Cardiac fibroblast (primary cell): ENCODE measurements at places on chromosomes 16 and 17.
A peak's percentile ranks its signal among the peaks of the same experiment; 100 is the strongest.

GRCh38 chr16:11487289-11487688 is 99.4 kb downstream of the LITAF start:
- no peak for DNase-seq

DNA sequence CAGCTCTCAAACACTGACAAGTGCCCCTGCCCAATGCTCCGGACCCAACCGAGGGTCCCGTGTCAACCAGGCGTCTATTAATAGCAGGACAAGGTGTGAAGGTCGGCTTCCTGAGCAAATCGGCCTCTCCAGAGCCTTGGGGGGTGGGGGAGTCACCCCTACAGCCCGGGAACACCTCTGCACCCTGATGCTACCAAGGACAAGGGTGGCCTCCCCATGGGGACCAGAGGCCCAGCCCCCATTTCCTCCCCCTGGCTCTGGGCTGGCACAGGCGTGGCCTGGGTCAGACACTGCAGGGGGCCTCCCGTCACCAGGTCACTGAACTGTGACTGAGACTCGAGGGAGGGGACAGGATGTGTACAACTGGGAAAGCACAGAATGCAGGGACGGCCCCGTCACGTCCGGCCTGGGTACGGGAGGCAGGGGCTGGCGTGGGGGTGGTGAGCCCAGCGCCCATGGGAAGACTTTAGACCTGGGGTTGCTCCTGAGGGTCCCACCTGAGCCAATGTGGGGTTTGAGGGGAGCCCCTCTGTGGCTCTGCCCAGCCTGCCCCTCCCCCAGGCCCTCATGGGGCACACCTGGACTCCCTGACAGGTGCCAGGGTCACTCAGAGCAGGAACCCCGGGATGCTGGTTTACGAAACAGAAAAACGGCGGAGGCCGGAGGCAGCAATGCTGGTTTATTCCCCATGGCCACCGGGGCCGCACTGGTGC is 579 bp upstream of the CYBA start:
- no peak for DNase-seq

DNA sequence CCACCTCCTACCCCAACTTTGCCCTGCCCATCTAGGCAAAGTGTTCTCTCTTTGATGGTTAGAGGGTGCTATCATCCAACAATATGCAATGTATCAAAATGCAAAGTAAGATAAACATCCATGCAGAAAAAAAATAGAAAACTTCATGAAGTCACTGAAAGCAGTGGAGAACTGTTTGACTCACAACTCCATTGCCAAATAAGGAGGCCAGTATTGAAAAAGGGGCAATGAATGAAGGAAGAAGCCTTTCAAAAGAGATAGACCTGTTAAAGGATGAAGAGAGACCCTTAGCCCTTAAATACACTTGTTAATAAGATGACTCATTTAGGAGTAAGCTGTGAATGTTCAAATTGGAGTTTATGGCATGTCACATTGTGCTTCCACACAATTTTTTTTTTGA is 13.0 kb downstream of the FA2H start:
- no peak for DNase-seq

- no peak for DNase-seq
These were observed 6.0 kb downstream of the SLC7A6 start for GRCh38 chr16:68270353-68270752.

DNA sequence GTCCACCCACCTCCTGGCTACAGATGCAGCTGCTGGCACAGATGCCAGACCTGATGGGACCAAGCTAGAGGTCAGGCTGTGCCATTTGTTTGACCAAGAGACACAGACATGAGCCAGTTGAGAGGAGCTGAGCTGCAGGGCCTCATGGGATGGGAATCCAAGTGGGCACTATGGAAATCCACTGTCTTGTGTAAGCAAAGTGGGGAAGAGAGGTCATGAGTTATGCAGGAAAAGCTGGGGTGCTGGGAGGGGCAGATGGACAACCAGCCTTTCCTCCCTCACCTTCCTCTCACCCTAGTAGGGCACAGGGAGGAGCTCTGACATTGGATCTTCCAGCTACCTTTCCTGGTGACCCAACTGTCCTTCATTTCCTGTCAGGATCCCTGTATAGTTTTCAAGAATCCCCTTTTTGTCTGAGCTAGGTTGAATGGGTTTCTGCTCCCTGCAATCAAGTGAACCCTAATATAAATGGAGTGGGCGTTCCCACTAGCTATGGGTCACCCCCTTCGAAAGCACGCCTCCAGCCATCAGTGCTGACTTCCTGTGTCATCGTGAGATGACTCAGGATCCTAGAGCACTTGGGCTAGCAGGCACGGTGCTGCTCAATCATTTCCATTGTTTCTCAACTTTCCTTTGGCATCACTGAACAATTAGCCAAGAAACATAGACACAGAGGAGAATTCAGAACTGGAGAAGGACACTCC is 13.6 kb downstream of the ATPAF2 start:
- DNase-seq, result peak; percentile 74

DNA sequence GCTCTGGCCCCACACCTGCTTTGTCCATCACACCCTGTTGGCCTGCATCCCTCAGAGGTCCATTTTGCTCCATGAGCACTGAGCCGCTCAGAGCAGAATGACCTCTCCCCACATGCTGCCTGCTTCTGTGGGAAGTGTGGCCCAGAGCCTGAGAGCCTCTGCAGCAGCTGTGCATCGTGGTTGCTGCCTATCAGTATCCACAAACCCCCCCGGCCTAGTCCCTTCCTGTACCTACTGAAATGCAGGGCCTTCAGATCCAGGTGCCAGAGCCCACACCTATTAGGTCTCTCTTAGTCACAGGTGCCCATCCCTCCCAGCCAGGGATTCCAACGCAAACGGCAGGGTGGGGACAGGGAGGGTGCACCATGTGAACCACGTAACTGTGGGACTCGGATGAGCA is 16.6 kb upstream of the TRPV3 start:
- no peak for DNase-seq

GRCh38 chr17:22669721-22670120 is 977.4 kb downstream of the KCNJ18 start:
- peak; percentile 1 for DNase-seq

GRCh38 chr17:42189651-42189965 is 4.4 kb upstream of the HCRT start:
- no peak for DNase-seq

DNA sequence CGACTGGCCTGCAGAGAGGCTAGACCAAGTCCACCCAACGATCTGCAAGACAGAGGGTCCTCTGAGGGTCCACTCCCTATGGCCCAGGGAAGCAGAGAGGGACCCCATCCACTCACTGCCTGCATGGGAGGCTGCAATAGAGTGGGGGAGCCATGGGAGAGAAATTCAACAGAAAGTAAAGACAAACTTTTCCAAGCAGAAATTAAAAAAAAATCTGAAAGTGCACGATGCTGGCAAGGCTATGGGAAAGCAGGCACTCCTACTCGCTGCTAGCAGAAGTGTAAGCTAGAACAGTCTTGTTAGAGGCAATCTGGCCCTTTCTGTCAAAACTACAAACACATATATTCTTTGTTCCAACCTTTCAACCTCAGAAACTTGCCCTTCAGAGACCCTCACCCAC is 85.4 kb downstream of the GAS7 start:
- DNase-seq, result no peak

DNA sequence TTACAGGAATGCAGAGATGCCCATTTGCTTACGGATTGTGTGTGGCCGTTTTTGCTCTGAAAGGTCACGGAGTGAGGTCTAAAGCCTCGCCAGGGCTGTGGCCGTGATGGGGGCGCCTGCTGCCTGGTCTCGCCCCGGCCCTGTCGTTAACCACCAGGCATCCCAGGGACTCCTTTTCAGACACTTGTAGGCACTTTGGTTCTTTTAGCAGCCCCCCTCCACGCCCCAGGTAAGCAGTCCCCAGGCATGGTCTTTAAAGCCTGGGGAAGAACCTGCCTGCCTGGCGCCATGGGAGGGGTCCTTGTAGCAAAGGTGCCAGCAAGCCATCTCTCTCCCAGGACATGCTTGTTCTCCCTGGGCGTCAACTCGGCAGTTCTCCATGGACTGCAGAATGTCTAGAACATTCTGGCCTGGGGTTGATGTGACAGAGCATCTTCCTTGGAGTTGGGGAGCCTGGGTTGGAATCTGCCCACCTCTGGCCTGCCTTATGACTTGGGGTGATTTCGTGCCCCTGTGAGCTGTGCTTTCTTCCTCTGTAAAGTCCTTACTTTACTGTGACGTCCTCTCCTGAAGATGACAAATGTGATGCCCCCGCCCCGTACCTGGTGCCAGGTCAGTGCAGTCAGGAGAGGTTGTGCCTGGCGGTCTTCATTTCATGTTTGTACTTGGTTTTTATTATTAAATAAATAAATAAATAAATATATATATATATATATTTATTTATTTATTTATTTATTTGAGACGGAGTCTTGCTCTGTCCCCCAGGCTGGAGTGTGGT is 5.4 kb downstream of the KCTD5 start:
- no peak for DNase-seq

DNA sequence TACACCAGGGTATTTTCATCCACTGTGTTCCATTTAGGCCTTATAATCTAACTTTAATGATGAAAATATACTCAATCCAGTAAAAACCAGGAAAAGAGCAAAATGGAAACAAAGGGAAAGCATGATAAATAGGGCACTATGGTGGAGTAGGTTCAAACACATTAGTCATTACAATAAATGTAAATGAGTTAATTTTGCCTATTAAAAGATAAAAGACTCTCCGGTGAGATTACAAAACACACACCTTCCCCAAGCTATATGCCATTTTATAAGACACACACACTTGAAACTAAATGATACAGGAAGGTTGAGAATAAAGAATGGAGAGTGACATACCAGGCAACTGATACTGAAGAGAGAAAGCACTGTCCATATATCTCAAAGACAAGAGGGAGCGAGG is 10.0 kb downstream of the PPL start:
- DNase-seq, result no peak

DNA sequence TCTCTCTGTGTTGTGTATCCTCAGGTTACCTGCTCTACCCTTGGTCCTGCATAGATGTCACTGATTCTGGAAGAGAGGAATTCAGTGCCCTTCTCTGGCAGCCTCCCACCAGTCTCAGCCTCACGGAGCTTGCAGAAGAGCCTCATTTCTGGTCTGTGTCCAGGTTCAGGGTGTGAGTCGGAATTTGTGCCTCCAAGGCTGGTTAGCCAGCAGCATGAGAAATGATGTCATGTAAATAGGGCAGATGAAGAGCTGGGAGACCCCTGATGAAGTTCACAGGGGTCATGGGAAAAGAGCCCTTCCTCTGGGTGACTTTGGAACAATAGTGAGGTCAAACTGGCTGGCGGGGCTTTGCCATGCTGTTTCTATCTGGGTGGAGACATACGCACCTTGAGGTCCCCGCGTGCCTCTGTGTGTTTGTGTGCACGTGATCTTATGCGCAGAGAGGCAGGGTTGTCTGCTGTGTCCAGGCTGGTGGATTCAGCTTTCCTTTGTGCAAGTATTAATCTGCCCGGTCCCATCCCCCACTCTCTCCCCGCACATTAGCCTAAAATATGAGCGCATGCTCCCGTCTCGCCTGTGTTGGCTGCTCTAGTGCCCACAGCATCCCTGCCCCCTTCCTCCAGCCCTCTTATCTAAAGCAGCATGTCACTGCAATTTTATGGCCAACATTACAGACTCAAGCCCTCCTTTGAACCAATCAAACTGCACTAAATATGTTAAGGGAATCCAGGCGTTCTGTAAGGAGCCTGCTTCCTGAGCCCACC is 256.3 kb upstream of the ZFHX3 start:
- no peak for DNase-seq

- peak; percentile 37 for DNase-seq
These were observed 23.7 kb upstream of the BCO1 start for GRCh38 chr16:81214745-81215166.

GRCh38 chr16:72112906-72113615 is 19.4 kb downstream of the DHX38 start:
- no peak for DNase-seq

GRCh38 chr17:32015245-32016013 is 8.2 kb downstream of the LRRC37B start:
- no peak for DNase-seq

DNA sequence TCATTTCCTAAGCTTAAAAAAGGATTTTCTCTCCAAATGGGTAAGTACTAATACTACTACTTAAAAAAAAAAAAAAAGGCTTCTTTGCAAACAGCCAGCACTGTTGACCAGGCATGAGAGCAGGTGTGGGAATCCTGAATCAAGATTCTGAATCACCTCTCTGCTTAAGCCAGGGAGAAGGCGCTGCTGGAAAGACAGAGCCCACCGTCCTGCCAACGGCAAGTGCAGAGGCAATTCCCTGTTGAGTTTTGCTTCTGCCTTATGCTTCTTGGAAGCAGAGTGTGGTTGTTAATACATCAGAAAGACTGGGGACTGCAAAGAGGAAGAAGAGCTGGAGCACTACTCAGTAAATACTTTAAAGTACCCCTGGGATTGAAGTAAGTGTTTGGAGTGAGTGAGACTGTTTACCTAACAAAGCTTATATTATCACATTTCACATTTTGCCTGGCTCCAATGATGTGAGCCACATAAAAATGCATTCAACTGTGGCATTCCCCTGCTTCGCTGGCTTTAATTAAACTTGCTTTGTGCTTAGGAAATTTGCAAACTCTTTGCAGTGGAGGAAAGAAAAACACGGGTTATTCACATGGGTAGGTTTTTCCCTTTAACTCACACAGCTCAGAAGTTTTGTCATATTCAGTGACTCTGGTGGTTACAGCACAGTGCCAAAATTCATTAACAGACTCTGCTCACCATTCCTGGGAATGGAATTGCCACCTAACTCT is 86.0 kb upstream of the KIF2B start:
- DNase-seq, result no peak

- peak; percentile 79 for DNase-seq
These were observed 295.3 kb upstream of the PMFBP1 start for GRCh38 chr16:72467157-72467759.

GRCh38 chr17:57032343-57032742 is 52.7 kb upstream of the AKAP1 start:
- DNase-seq, result no peak

GRCh38 chr16:23365602-23366240 is 63.6 kb downstream of the SCNN1B start:
- no peak for DNase-seq

- DNase-seq, result no peak
These were observed 1.6 kb downstream of the SPIRE2 start for GRCh38 chr16:89829630-89830437.

DNA sequence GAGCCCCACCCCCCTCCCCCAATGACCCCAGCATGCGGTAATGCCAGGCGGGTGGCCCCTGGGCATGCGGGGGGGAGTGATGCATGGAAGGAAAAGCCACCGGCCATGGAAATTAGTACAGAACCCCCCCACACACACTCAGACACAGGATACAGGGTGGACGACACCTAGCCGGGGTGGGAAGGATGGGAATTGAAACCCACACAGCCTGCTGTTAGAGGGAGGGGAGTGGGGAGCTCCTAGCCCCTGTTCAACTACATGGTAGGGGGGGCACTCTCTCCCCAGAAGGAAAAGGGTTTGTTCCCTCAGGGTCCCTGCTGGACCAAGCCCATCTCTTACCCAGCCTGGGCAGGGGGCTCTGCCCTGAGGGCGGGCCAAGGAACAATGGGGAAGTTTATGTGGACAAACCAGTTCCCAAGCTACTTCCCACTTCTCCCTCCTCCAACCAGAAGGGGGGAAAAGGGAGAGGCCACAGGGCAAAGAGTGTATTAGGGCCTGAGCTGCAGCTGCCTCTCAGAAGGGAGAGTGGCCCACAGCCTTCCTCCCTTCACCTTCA is 5.2 kb downstream of the TMUB2 start:
- DNase-seq, result no peak

GRCh38 chr16:17305694-17306093 is 165.1 kb downstream of the XYLT1 start:
- no peak for DNase-seq
